ENCODE measurements at places on chromosomes 5 and 9.

DNA sequence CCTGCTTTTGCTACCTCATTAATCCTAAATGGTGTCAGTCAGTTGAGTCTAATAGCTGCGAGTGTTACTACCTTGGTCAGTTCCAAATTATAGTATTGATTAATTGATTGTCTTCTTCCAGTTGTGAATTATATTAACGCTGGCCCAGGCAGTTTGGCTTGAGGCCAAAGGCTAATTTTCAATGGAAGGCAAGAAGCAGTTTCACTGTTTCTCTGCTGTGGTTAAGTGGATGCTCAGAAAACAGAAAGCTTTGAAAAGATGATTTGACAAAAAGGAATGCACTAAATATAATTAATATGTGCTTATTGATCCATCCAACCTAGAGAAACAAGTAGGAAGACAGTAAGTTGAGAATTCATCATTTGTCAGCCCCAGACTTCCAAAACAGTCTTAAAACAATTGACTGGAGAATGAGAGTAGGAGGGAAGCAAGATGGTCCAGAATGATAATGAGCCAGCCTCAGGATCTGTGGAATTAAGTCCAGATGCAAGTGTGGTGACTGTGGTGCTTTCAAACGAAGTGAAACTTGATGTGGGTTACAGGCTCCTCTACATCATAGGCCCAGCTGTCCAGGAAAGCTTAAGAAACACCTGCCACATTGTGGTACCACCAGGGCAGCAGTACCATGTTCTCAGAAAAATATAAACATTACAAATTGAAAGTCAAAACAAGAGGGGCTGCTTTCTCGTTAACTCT, 1371.0 kb upstream of the DMAC1 start:
- DNase-seq = no peak

DNA sequence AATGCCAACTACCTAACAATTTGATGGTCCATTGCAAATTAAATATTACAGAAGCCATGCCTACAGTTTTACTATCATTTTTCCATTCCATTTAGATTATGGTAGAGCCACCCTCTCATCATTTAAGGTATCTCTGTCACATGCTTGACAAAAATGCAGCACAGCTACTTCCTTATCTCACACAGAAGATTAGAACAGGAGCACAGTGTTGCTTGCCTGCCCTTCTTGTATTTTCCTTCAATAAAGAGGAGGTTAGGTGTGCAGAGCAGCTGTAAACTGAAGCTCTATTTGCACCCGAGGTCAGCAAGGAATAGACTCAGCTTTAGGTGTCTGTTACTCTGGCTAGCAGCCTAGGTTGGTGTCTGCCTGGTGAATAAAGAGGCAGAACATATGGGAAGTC, 51.5 kb upstream of the ATP10B start:
- no peak for DNase-seq

DNA sequence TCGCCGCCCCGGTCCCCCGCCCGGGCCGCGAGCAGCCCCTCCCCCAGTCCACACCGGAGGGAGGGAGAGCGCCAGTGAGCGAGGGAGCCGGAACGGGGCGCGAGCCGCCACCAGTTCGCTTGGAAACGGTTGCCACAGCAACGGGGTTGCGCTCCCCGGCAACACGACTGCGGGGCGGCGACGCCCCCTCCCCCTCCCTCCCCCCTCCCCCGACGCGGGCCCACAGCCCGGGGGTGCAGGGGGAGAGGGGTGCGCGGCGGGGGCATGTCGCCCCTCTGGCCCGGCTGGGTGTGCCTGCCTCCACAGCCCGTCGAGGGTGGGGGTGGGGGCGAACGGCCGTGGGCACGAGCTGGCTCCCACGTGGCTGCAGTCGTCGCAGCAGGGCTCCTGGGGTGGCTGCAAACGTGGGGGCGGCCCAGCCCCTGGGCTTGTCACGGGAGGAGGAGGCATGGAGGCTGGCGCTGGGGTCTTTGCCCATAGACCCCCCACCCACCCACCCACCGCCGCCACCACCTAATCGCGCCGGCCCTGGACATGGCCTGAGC, 524 bp downstream of the PRR7 start:
- DNase-seq = no peak

DNA sequence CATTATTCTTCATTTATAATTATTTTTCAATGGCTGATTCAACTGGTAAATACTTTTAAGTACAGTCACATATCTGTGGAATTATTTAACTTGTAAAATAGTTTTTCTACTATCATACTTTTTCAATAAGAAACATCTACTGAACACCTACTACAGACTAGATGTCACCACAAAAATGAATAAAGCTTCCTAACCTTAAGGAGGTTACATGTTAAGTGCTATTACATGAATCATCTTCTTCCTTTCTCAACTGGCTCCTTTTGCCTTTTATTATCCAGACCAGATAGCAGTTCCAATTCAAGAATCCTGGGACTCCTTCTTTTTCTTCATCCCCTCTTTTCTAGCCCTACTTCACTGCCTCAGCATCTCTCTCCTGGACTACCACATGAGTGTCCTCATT, 4.7 kb downstream of the PGGT1B start:
- no peak for DNase-seq

DNA sequence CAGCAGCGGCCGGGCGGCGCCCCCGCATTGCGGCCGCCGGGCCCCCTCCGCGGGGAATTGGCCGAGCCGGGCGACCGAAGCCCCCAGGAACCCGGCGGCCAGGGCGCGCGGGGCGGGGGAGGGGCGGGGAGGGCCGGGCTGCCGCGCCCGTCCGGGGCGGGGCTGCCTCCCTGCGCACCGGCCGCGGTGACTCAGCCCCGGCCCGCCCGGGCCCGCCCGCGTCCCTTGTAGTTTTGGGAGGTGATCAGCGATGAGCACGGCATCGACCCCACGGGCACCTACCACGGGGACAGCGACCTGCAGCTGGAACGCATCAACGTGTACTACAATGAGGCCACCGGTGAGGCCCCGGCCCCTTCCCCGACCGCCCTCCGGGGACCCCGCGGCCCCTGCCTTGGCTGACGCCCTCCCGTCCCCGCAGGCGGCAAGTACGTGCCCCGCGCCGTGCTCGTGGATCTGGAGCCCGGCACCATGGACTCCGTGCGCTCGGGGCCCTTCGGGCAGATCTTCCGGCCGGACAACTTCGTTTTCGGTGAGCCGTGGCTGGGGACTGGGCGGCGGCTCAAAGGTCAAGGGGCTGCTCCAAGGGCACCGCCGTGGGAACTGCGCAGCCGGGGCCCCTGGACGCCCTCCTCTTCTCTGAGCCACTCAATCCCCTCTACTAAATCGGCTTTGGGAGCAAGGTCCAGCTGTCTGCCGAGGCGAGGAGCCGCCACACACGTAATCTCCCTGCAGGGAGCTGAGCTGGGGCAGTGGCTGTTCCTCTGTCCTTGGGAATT, 592 bp downstream of the TUBB4B start:
- DNase-seq = no peak

- DNase-seq = no peak
These were observed 23.2 kb downstream of the STXBP1 start for GRCh38 chr9:127635201-127635735.

GRCh38 chr5:111582993-111583601, 70.8 kb upstream of the STARD4 start:
- no peak for DNase-seq

DNA sequence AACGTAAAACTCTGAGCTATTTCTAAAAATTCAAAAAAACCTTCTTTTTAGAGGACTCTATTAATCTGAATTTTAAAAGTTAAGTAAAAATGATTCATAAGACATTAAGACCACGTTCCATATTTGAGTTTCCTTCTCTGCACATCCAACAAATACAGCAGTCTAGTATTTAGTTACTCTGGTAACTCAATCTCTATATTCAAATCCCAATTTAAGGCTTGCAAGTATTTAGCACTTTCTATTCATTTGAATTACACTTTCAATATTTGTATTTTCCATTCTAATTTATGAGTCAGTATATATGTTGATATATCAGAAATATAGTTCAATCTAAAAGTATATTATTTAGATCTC, 17.7 kb downstream of the RFX3 start:
- no peak for DNase-seq

DNA sequence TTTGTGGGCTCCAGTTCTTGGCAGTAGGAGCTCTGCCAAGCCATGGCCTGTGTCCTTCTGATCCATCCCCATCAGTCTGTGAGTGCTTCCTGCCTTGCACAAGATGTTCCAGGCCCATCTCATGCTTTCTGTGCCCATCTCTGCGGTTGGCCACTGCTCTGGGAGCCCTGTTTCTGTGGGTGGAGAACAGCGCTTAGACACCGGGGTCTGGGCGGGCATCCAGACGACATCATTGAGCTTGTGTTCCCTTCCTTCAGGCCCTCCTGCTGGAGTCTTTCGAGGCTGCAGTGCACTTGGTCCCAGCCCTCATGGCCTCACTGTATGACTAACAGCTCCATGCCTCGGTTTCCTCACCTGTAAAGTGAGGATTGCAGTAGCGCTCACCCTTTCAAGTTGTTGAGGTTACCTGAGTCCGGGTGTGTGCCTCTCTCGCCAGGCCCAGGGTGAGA, 14.9 kb upstream of the CARD19 start:
- no peak for DNase-seq

All from KG1 (cell line).